HCT116 (cell line): ENCODE measurements at places on chromosomes 5 and 9. TPM values are rescaled to one million over a fixed set of nuclear protein-coding genes. Genes with fewer than 3 reads are reported as not detected.

The IGFBPL1 gene
- total RNA-seq: not detected

The ECSCR gene
- not detected for total RNA-seq

The BRD3 gene
- 40.7 TPM for total RNA-seq

The GTF3C4 gene
- 26.4 TPM for total RNA-seq

The RBM22 gene
- 61.4 TPM for total RNA-seq

The SLIT3 gene
- 0.10 TPM for total RNA-seq

The CSF1R gene
- total RNA-seq: 0.17 TPM

The IL4 gene
- total RNA-seq: not detected

The SERF1A gene
- total RNA-seq: 3.7 TPM

The PCDHB11 gene
- 0.07 TPM for total RNA-seq
